WTC11 (cell line): ENCODE measurements at places on chromosomes 12 and 14. TPM values are rescaled to one million over a fixed set of nuclear protein-coding genes. Genes with fewer than 3 reads are reported as not detected.
A peak's percentile ranks its signal among the peaks of the same experiment; 100 is the strongest.

Gene SRGAP1
- 8.1 to 10.3 TPM (median 9.9 TPM) in 3 replicates for total RNA-seq

Gene TAS2R42
- total RNA-seq = not detected in 3 replicates

- DNase-seq = peak; percentile 18
Measured at GRCh38 chr14:69107407-69108003, 45.4 kb downstream of the DCAF5 start.

DNA sequence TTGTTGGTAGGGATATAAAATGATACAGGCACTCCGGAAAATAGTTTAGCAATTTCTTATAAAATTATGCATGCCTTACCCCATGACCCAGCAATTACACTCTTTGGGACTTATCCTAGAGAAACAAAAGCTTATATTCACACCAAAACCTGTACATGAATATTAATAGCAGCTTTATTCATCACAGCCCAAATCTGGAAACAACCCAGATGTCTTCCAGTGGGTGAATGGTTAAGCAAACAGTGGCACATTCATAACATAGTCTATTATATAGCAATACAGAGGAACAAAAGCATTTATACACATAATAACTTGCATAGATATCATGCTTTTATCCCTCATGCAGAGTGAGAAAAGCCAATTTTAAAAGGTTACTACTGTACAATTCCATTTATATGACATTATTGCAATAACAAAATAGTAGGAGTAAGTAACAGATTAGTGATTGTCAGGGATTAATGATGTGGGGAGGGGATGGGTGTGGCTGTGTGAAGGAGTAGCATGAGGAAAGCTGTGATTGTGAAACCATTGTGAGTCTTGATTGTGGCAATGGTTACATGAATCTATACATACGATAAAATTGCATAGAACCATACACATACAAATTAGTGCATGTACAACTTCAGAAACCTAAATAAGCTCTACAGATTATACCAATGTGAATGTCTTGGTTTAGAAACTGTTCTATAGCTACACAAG, 363.1 kb upstream of the OR4E1 start:
- DNase-seq = no peak

DNA sequence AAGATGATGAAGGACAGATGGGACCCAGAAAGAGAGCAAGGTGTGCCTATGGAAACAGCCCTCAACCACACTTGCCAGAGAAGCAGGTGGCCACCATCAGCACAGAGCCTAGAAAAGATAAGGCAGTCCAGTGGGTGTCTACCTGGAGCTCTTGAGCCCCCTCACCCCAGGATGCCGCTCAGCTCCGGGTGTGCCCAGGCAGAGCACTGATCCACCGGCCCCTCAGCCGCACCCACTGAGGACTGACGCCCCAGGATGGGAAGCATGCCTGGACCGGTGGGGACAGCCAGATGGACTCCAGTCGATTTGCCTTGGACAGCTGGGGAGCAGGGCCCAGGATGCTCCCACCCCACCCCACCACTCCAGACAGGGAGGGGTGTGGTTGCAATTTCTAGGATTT, 15.1 kb upstream of the ZFP36L1 start:
- DNase-seq = no peak

DNA sequence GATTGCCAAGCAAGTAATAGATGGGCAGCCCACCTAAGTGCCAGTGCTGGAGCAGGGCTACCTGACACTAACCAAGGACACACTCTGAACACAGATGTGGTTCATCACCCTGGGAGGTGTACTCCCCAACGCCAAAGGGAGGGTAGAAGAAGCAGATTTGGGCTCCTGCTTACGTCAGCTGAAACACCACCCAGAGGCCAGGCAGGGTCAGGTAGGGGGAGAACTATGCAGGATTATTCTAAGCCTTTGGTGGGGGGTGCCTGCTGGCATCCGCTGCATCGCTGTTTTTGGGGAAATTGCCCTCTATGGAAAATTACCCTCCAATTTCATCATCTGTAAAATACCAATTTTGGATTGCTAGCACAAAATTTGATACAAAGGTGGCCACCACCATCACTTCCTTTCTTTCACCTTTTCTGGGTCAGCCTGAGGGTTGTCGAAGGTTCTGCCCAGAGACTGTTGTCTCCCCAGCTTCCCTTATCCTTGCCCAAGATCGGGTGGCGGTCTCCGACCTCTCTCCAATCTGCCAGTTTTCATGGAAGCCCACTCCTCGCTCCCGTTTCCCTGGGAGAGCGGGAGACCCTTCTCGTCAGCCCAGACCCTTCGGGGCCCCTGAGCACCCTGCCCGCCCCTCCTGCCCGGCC, 535 bp downstream of the BIN2 start:
- no peak for DNase-seq
